ENCODE measurements at places on chromosomes 11 and 22.

GRCh38 chr11:43907028-43907975 lies 26.7 kb downstream of the ALKBH3 start:
- no peak overlapping the region for H3K27ac ChIP-seq
- no peak overlapping the region for H3K4me3 ChIP-seq
- H3K27me3 ChIP-seq, result no peaks in the 10 kb centered on the region
- DNase-seq, result no peak
- H3K4me1 ChIP-seq, result peaks cover 14% of the 10 kb centered on the region

DNA sequence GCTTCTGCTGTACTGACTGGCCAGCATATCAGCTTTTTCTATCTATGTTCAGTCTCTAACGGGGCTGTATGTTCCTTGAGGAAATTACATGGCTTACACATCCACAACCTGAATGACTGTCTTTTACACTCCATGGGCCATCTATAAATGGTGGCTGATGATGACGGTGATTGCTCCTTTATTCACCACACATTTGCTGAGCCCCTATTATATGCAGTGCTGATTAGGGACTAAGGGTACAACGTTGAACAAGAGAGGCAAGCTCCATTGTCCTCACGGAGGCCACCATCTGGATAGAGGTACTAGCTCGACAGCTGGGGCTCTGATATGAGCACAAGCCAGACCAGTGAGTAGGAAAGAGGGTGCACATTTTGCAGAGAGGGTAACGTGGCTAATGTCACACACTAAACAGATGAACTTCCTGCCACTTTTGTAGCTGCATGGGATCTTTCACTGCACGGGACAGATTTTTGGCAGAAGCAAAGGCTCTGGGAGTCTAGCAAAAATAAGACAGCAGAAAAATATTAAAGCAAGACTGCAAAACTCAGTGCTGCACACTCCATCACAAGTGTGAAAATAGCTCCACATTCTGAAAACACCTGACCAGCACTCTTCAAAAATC lies 30.6 kb downstream of the DRD2 start:
- H3K4me1 ChIP-seq, result peaks cover 19% of the 10 kb centered on the region
- no peaks in the 10 kb centered on the region for H3K36me3 ChIP-seq
- H3K27ac ChIP-seq, result no peak overlapping the region
- DNase-seq, result no peak
- no peak overlapping the region for H3K4me3 ChIP-seq

DNA sequence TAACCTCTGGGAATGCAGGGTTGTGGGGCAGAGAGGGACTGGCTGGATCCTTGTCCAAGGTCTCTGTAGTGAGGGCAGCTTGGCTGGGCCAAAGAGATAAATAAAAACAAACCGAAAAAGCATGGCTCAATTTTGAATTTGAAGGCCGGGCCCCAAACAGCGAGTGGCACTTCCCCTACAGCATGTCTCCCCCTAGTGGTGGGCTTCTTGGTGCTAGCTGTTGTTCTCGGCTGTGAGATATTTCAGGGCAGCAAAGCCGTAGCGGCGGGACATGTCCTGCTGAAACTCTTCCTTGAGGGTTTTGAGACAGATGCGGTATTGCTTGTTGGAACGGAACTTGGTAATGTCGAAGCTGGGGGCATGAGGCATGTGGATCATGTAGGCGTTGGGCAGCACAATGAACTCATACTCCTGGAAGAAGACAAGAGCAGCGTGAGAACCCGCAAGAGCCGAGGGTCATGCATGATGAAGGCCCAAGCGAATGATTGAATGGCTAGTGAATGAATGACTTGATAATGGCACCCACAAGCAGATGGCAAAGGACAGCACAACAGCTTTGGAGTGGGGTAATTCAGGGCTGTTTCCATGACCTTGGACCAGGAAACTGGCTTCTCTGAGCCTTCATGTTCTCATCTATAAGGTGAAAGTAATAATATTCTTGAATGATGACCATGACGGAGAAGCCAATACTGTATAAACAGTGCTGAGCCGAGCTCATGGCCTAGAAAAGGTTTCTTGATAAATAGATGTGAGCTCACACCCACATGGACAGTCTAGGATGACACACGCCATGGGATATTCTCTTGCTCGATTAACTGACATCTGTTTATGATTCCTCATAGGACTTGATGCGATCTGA lies 216.3 kb upstream of the SYN3 start:
- H3K27ac ChIP-seq, result no peak overlapping the region
- H3K36me3 ChIP-seq, result peaks cover 5% of the 10 kb centered on the region
- no peak overlapping the region for H3K4me3 ChIP-seq
- H3K4me1 ChIP-seq, result no peaks in the 10 kb centered on the region
- no peaks in the 10 kb centered on the region for H3K27me3 ChIP-seq
- DNase-seq, result no peak

GRCh38 chr11:8480858-8481257 lies 113.2 kb downstream of the STK33 start:
- H3K4me3 ChIP-seq, result no peak overlapping the region
- H3K27me3 ChIP-seq, result peaks cover 2% of the 10 kb centered on the region
- H3K4me1 ChIP-seq, result no peaks in the 10 kb centered on the region

- H3K4me3 ChIP-seq, result peak overlapping the region; percentile 30
- no peak for DNase-seq
- H3K4me1 ChIP-seq, result peaks cover 29% of the 10 kb centered on the region
Measured at GRCh38 chr22:45318558-45319323, 9.0 kb downstream of the FAM118A start.

DNA sequence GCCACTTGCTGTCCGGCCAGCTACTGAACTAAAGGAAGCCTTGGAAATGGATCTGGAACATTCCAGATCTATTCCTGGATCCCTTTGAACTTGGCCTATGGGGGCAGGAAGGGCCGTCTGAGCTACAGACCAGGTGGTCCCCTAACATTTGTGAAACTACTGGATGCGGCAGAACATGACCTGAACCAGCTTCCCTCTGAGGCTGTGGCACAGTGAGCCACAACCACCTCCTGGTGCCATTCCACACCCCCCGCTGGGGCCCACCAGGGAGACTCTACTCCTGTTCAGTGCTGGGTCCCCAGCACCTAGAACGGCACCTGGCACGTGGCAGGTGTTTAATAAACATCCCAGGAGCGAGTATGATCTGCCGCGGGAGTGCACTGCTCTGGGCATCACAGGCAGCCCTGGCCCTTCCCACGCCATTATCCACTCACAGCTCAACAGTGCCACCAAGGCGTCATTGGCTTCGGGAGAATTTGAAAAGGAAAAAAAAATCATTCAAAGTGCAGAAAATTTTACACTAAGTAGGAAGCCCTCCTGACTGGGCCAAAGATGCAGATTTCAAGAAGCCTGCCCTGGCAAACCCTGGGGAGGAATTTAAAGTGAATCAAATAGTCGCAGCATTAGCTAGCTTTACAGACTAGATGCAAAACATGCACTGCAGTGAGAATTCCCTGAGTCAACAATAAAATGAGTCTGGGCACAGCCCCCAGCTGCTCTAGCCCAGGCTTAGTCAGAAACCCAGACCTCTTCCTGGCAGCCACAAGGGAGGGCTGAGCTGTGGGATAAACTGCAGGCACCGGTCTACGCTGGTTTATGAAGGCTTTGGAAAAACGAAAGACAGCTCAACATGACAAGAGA lies 14.3 kb upstream of the EFCAB6 start:
- no peak for DNase-seq
- H3K36me3 ChIP-seq, result no peaks in the 10 kb centered on the region
- no peak overlapping the region for H3K4me3 ChIP-seq
- peaks cover 5% of the 10 kb centered on the region for H3K27me3 ChIP-seq

DNA sequence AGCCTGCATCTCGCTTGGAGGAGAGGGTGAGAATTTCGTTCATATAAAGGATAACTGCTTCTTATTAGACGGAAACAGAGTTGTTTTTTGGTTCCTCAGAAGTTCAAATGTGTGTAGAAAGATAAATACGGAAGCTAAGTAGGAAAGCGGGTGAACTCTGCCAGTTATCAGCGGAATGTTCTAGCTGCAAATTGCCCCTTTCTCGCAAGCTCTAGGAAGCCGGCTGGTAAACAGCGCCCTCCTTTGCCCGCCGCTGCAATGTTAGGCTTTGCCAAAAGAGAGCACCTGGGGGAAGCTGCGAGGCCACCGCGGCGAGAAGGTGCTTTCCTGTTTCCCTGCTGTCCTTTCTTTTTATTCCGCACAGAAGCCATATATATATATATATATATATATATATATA lies 67.0 kb downstream of the IGLL5 start:
- H3K4me3 ChIP-seq, result no peak overlapping the region
- DNase-seq, result no peak
- H3K4me1 ChIP-seq, result no peaks in the 10 kb centered on the region
- no peak overlapping the region for H3K27ac ChIP-seq

- peaks cover 2% of the 10 kb centered on the region for H3K4me1 ChIP-seq
- H3K4me3 ChIP-seq, result no peak overlapping the region
- DNase-seq, result no peak
- peaks cover 5% of the 10 kb centered on the region for H3K36me3 ChIP-seq
- no peaks in the 10 kb centered on the region for H3K27me3 ChIP-seq
- H3K27ac ChIP-seq, result no peak overlapping the region
Measured at GRCh38 chr11:106914409-106914808, 103.9 kb downstream of the GUCY1A2 start.

Data from mesothelial cell of epicardium (in vitro differentiated cells).